HFFc6 (cell line): ENCODE measurements at places on chromosomes 4 and X. TPM values are rescaled to one million over a fixed set of nuclear protein-coding genes. Genes with fewer than 3 reads are reported as not detected.
A peak's percentile ranks its signal among the peaks of the same experiment; 100 is the strongest.

- no peak for DNase-seq
These were observed 87.1 kb downstream of the AMELX start for GRCh38 chrX:11380187-11380844.

DNA sequence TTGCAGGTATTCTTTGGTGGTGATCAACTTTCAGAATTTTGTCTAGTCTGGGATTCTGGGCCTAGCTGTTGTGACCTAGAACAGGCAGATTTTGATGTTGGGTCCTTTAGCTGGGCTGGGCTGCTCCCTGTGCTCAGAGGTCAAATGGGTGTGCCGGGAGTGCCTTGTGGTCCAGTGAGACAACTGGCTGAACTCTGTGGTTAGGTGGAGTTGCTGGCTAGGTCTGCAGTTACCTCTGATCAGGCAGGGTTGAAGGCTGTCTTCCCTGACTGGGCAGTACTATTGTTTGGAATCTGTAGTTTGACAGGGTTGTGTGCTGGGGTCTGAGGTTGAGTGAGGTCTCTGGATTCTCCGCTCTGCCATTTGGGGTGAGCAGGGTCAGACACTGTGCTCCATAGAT is 599.3 kb downstream of the RAPGEF2 start:
- DNase-seq, result no peak

DNA sequence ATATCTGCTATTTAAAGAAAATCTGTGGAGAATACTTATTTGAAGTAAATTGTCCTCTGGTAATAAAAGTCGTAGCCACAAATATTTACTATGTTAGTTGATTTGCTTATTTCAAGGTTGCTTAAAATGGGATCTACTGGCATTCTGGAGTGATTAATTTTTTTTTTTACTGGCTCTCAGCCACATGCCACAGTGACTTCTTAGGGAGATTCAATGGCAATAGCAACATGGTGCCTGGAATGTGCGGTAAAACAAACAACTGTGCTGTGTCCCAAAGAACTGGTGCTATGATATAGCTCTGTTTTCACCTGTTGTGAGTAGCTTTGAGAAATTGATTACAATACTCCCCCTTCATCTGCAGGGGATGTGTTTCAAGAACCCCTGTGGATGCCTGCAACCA is 324.3 kb downstream of the GPAT3 start:
- DNase-seq, result peak; percentile 15

The FDCSP gene
- total RNA-seq, result not detected in 3 replicates

The LANCL3 gene
- total RNA-seq, result not detected in 2 replicates

GRCh38 chr4:109355835-109356234 is 53.4 kb upstream of the COL25A1 start:
- no peak for DNase-seq

The PPEF2 gene
- total RNA-seq, result not detected in 3 replicates

DNA sequence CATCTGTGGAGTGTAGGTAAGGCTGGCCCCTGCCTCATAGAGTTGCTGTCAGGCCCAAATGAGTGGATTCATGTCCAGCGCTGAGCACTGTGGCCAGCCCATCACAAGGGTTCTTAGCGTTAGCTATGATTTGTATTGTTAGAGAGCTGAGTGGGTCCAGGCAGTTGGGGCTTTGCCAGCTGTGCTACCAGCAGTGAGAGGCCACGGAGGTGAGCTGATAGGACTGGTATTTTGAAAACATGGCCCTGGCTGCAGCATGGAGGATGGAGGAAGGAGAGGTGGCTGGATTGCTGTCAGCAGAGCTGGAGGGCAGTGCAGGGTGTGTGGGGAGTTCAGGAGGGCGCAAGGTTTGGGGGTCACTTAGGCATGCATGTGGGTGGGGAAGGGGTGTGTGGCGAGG is 69.8 kb downstream of the PSAPL1 start:
- no peak for DNase-seq

The ZNF185 gene
- total RNA-seq, result 0.79 to 2.5 TPM (median 2.3 TPM) in 3 replicates

The GLRA2 gene
- not detected in 3 replicates for total RNA-seq

DNA sequence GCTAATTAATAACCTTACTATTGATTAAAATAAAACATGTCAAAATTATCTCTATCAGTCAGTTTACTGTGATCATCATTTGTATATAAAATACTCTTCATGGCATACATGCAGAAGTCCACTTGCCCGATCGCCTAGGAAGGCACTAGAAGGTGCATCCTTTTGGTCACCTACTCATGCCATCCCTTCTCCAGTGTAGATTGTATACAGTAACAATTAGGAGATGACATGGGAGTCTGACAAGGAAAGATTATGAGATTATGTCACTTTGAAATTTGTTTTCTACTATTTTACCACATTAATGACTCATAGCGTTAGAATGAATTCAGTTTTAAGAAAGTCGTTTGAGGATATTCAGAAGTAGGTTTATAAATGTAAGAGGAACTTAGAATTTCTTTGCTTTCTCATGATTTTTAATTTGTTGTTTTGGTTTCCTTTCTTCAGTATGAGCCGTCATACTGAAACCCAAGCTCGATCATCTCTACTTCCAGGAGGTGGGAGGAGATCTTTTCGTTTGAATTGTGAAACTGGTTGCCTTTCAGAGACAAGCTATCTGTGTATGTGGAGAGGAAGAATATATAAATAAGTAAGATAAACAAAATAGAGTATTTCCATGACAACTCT is 51.1 kb upstream of the UNC5C start:
- DNase-seq, result no peak

The UGDH gene
- 107 to 164 TPM (median 112 TPM) in 3 replicates for total RNA-seq

The MED28 gene
- total RNA-seq, result 32.6 to 37.7 TPM (median 35.9 TPM) in 3 replicates

- DNase-seq, result no peak
These were observed 70.9 kb upstream of the UGT2B7 start for GRCh38 chr4:69025191-69025998.

- no peak for DNase-seq
These were observed 107.5 kb downstream of the STK32B start for GRCh38 chr4:5158825-5159224.

GRCh38 chr4:153592064-153592463 is 92.0 kb upstream of the TLR2 start:
- no peak for DNase-seq

- DNase-seq, result no peak
These were observed 150.4 kb downstream of the TRIML1 start for GRCh38 chr4:188289531-188290125.

DNA sequence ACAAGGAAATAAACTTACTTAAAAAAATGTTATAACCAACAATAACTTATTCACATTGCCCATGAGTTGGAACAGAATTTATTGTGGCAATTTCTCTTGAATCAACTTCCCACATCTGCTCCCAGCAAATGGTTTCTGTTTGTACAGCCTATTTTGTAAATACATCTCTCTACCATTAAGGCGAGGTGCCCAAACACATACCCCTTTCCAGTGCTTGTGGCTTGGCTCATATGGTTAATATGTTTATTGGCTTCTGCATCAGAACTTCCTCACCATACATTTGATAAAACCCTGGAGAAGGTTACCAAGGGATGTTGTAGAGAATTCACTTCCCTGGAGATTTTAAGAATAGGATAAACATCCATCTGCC is 207.1 kb downstream of the SOWAHB start:
- DNase-seq, result no peak

- DNase-seq, result no peak
These were observed 2.6 kb upstream of the KANTR start for GRCh38 chrX:53091354-53091753.

The MAGEB2 gene
- not detected in 3 replicates for total RNA-seq

GRCh38 chr4:75735525-75735924 is 11.1 kb downstream of the USO1 start:
- DNase-seq, result no peak

DNA sequence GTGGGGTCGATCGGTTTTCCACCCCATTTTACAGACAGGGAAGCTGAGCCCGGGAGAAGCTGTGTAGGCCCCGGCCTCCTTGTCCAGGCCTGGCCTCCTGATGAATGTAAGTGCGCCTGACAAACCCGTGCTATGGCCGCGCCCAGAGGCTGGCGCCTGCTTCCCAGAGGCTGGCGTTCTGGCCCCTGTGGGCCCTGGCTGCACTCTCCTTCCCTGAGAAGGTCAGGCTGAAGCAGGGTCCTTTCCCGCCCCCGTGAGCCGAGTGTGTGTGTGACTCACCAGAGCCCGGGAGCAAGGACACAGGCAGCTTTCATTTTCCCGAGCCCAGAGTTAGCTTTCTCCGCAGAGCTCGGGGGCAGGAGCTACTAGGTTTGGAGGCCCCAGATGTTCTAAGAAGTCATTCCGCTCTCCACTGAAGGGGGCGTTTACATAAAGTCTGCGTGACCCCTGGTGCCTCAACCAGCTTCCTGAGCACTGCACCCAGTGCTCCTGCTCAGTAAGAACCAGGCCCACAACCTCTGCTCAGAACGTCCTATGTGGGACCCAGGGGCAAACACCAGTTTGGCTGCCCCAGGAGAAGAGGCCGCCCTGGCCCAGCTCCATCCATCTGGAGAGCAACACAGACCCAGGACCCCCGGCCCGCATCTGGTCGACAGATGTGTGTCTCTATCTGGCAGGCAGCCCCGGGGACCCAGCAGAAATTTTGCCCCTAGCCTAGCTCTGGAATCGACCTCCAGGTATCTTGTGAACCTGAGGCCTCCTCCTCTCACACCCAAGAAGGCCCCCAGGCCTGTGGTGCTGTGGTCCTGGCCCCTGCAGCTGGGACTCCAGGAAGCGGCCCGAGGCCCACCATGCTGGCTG is 13.6 kb downstream of the UVSSA start:
- DNase-seq, result peak; percentile 43

DNA sequence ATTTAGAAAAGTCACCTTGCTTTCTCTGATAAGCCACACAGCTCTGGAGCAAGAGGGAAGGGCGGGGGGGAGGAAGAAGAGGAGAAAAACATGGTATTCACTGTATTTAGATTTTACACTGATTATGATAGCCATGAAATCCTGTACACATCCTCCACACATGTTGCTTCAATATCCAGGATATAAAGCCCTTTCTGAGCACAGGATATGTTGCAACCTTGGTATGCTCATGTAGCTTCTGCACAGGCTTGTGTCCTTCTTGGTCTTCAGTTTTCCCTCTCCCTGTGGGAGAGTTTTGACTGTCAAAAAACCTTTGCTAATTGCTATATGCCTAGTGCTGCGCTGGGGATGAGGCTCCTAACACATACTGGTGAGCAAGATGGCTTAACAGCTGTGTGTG is 61.9 kb upstream of the DAPP1 start:
- no peak for DNase-seq

DNA sequence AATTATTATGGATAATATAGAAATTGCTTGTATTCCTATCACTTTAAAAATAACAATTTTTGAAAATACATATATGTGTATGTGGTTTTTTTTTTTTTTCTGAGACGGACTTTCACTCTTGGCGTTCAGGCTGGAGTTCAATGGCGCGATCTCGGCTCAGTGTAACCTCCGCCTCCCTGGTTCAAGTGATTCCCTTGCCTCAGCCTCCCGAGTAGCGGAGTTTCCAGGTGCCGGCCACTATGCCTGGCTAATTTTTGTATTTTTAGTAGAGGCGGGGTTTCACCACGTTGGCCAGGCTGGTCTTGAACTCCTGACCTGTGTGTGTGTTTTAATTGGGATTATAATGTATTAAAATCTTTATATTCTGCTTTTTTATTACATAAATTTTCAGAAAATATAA is 97.9 kb upstream of the NUDT6 start:
- DNase-seq, result no peak

GRCh38 chrX:36407836-36408235 is 488.3 kb downstream of the CFAP47 start:
- DNase-seq, result no peak

GRCh38 chrX:46876901-46877300 is 35.3 kb upstream of the JADE3 start:
- no peak for DNase-seq

GRCh38 chrX:129932016-129932820 is 26.3 kb downstream of the UTP14A start:
- peak; percentile 69 for DNase-seq

The SLC10A7 gene
- total RNA-seq, result 5.7 to 12.5 TPM (median 9.6 TPM) in 3 replicates

DNA sequence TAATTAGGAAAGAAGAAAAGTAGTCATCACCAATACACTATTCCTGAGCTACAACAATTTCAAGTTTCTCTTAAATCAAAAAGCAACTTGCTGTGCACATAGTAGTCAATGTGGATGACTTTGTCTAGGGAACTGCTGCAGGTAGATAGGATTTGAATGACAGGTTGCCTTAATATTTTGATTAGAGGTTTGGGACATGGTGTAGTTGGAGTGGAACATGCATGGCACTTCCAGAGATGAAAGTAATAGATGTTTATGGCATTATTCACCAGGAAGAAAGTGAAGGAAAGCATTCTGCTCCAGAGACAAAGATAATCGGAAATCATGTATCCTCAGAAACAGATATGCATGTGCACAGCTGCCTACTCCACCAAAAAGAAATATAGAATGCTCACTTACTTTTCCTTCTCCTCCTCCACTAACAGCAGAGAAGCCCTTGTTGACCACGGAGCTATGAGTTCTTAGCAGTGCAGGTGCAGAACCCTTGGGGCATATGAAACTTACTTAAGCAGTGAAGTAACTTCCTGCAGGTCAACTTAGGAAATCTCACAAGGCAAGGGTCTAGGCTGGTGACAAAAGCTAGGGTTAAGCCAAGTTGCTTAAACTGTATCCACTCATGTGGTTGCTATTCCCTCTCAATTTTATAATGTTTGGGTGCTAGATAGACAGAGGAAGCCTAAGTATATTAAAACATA is 390.8 kb downstream of the HNRNPD start:
- DNase-seq, result no peak

- DNase-seq, result no peak
These were observed 12.5 kb downstream of the SPARCL1 start for GRCh38 chr4:87516683-87517082.

The ARSJ gene
- 31.4 to 43.1 TPM (median 35.9 TPM) in 3 replicates for total RNA-seq

The MAGEC2 gene
- total RNA-seq, result not detected in 2 replicates

GRCh38 chr4:101183666-101184373 is 163.5 kb downstream of the PPP3CA start:
- DNase-seq, result peak; percentile 9

- no peak for DNase-seq
These were observed 48.3 kb upstream of the CBR4 start for GRCh38 chr4:169058312-169058711.

The GPM6B gene
- total RNA-seq, result not detected in 3 replicates

DNA sequence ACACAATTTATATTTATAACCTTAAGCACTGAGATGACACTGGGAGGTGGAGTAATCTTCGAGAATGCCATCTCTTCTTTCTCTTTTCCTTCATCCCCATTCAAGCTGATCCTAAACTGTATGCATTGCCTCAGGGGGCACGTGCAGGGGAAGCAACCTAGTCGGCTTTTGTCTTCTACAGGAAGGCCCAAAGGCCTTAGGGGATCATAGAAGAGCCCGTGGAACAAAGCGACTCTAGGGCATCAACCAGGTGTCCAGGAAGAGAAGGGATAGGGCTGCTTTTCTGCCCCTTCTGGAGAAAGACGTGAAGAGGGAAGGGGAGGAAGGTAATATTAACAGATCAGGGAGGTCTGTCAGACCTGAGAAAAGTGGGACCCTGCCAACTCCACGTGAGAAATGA is 6.9 kb upstream of the TLR8 start:
- no peak for DNase-seq

- DNase-seq, result no peak
These were observed 824 bp downstream of the TBC1D14 start for GRCh38 chr4:6910340-6910959.

GRCh38 chrX:17082831-17083230 is 136.4 kb downstream of the REPS2 start:
- DNase-seq, result no peak

The SNX12 gene
- total RNA-seq, result 87.1 to 97.9 TPM (median 93.5 TPM) in 3 replicates
